ENCODE measurements at places on chromosomes 13 and 19.
A peak's percentile ranks its signal among the peaks of the same experiment; 100 is the strongest.

- DNase-seq: no peak
Observed at GRCh38 chr19:2115911-2116426, 19.3 kb downstream of the IZUMO4 start.

GRCh38 chr19:2010135-2010668 is 5.3 kb downstream of the BTBD2 start:
- DNase-seq: no peak

DNA sequence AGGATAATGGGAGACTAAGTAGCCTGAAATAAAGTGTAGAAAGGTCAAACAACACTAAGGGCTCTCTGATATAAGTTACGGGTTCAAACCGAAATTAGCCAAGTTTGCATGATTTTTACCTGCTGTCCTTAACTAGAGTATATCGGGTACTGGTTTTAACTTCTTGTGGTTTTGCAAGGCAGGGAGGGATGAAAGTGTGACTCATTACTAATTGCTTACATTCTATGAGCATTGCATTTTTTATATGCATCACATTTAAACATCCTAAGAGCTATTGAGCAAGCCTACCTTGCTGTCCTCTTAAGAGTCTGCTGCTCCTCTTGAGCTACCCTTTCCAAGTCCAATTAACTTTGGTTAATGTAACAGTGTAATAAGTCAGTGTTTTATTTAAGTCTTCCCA is 415.4 kb downstream of the SLITRK5 start:
- no peak for DNase-seq

GRCh38 chr19:31119951-31120690 is 229.1 kb downstream of the TSHZ3 start:
- no peak for DNase-seq

DNA sequence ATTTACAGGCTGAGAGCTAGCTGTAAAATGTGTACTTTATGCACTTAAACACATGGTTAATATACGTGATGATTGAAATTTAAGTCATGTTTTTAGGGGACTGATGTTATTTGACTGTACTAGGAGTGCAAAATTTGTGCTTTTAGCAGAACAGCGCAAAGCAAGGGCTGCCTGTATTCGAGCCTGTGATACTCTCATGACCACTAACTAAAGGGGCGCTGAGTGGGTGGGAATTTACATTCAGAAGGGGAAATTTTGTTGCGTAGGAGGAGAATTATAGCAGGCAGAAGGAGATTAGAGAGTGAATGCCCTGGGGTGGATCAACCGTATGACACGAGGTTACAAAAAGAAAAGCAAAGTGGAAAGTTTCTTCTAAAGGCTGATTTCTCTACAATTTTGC is 271.8 kb upstream of the HTR2A start:
- DNase-seq: no peak

GRCh38 chr19:30011051-30011578 is 69.1 kb downstream of the URI1 start:
- DNase-seq: no peak

- no peak for DNase-seq
Observed at GRCh38 chr13:106986687-106987426, 418.9 kb upstream of the ARGLU1 start.

- no peak for DNase-seq
Observed at GRCh38 chr13:111284565-111284964, 35.9 kb upstream of the TEX29 start.

DNA sequence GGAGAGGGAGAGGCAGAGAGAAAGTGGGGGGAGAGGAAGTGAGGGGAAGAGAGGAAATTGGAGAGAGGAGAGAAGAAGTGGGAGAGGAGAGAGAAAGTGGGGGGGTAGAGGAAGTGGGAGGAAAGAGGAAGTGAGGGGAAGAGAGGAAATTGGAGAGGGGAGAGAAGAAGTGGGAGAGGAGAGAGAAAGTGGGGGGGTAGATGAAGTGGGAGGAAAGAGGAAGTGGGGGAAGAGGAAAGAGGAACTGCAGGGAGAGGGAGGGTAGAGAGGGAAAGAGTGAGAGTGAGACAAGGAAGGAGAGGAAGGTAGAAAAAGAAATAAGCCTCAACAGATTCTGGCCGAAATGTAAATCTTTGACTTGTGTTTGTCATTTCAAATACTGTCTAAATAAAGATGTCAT is 146.6 kb downstream of the KLF12 start:
- DNase-seq: no peak

- DNase-seq: no peak
Observed at GRCh38 chr13:26749905-26750304, 10.7 kb downstream of the GPR12 start.

GRCh38 chr13:94696171-94696570 is 16.2 kb downstream of the SOX21 start:
- DNase-seq: no peak

- peak; percentile 69 for DNase-seq
Observed at GRCh38 chr19:19488875-19489690, 26.3 kb downstream of the TSSK6 start.

DNA sequence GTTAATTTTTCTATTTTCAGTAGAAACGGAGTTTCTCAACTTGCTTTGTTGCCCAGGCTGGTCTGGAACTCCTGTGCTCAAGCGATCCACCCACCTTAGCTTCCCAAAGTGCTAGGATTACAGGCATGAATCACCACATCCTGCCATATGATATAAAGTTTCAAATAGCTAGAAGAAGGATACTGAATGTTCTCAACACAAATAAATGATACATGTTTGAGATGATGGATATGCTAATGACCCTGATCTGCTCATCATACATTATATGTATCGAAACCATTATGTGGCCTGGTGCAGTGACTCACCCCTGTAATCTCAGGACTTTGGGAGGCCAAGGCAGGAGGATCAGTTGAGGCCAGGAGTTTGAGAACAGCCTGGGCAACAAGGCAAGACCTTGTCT is 11.5 kb downstream of the CIB3 start:
- no peak for DNase-seq

GRCh38 chr13:52010890-52011631 is at the start of gene ATP7B:
Gene ATP7B (minus strand): TSS chr13:52011450. CDS start chr13:52011337, 113 bp downstream.
- peak; percentile 1 for DNase-seq

DNA sequence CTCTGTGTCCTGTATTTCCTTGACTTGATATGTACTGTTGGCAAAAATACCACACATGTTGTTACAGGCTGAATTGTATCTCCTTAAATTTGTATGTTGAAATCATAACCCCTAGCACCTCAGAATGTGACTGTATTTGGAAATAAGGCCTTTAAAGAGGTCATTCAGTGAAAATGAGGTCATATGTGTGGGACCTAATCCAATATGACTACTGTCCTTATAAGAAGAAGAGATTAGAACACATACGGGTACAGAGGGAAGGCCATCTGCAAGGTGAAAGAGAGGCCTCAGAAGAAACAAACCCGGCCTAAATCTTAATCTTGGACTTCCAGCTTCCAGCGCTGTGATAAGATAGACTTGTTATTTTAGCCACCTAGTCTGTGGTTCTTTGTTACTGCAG is 202.5 kb downstream of the NUFIP1 start:
- DNase-seq: no peak

DNA sequence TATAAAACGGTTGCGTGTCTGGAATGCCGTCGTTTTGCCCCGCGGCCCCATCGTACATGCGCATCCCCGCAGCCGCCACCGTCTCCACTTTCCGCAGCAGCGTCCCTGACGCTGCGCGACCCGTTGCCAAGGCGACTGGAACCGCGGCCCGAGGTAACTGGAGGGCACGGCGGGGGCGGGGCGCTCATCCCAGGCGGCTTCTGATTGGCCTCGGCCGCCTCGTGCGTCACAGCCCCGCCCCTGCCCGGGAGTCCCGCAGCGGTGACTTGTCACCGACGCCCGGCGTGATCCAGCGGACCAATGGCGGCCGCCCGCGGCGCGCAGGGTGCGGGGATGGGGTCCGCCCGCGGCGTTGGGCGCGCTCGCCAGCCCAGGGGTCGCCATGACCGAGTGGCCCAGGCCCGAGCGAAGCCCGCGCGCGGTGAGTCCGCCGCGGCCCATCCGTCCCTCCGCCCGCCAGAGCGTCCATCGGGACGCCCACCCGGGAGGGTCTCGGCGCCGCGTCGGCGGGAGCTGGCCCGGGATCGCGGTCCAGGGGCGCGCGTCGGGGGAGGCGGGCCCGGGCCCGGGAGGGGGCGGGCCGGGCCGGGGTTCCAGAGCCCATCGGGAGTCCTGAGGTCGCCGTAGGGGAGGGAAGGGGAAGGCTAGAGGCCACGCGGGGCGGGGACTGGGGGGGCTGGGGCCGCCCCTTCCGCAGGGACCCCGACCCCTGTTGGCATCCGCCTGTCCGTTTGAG is at the start of gene ZSCAN1:
Gene ZSCAN1, plus strand, starts transcription at position 285 of the 736 bp plus-strand sequence. CDS start 3,812 bp downstream, outside the sequence.
- peak; percentile 1 for DNase-seq

DNA sequence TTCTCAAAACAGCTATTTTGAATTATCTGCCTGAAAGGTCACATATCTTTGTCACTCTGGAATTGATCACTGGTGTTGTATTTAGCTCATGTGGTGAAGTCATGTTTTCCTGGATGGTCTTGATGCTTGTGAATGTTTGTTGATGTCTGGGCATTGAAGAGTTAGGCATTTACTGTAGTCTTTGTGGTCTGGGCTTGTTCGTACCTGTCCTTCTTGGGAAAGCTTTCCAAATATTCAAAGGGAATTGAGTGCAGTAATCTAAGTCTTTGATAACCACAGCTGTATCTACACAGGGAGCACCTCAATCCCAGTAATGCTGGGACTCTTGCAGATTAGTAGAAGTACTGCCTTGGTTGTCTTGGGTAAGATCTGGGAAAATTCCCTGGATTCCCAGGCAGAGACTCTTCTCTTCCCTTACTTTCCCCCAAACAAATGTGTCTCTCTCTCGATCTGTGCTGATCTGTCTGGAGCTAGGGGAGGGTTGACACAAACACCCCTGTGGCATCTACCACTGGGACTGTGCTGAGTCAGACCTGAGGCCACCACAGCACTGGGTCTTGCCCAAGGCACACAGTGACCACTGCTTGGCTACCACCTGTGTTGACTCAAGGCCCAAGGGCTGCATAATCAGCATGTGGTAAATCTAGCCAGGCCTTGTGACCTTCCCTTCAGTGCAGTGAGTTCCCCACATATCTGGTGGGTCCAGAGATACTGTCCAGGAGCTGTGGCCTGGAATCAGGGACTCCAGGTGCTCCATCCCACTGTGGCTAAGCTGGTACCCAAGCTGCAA is 5.5 kb upstream of the CYP4F3 start:
- no peak for DNase-seq

DNA sequence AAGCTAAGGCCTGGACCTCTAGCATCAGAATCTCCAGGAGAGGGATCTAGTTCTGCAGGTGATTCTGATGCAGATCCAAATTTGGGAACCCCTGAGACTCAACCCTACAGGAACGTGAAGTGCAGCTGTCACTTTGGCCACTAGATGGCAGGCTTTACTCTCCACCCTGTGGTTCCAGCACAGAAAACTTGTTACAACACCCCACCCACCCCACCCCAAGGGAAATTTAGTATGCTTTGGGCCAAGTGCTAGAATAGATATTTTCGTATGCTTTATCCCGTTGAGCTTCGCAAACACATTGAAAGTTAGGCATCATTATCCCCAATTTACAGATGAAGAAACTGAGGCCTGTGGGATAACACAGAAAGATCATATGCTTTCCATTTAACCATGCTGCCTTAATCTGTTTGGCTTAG is 232.0 kb downstream of the B3GLCT start:
- DNase-seq: peak; percentile 9

DNA sequence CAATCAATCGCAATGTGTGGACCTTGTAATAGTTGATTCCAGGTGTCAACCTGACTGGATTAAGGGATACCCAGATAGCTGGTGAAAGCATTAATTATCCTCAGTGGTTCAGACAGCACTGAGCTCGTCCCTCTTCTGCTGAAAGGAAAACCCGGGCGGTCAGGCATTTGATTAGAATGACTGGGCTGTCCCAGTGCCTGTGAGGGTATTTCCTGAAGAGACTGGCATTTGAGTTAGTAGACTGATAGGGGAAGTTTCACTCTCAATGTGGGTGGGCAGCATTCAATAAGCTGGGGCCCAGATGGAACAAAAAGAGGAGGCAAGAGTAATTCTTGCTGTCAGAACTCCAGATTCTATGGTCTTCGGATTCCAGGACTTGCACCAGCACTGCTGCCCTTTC is 31.9 kb downstream of the KPNA3 start:
- no peak for DNase-seq

DNA sequence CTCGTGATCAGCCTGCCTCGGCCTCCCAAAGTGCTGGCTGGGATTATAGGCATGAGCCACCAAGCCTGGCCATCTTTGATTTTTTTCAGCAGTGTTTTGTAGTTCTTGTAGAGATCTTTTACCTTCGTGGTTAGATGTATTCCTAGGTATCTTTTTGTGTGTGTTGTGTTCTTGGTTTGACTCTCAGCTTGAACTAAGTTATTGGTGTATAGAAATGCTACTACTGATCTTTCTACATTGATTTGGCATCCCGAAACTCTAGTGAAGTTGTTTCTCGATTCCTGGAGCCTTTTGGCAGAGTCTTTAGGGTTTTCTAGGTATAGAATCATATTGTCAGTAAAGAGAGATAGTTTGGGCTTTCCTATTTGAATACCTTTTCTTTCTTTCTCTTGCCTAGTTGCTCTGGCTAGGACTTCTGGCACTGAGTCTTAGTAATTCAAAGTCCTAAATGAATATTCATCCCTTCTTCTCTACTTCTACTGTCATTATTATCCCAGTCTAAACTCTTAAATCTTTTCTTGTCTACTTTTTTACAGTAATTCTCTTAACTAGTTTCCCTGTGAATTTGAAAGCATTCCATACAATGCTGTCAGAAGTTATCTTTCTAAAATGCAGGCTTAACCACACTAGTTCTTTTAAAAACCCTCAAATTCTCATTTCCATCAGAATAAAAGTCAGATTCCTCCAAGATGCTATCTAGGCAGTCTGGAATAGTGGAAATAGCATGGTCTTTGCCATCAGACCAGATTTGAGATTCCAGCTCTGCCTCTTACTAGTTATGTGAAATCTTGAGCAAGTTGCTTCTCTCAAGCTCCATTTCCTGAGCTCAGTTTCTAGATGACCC is 7.0 kb downstream of the GPR18 start:
- DNase-seq: no peak

DNA sequence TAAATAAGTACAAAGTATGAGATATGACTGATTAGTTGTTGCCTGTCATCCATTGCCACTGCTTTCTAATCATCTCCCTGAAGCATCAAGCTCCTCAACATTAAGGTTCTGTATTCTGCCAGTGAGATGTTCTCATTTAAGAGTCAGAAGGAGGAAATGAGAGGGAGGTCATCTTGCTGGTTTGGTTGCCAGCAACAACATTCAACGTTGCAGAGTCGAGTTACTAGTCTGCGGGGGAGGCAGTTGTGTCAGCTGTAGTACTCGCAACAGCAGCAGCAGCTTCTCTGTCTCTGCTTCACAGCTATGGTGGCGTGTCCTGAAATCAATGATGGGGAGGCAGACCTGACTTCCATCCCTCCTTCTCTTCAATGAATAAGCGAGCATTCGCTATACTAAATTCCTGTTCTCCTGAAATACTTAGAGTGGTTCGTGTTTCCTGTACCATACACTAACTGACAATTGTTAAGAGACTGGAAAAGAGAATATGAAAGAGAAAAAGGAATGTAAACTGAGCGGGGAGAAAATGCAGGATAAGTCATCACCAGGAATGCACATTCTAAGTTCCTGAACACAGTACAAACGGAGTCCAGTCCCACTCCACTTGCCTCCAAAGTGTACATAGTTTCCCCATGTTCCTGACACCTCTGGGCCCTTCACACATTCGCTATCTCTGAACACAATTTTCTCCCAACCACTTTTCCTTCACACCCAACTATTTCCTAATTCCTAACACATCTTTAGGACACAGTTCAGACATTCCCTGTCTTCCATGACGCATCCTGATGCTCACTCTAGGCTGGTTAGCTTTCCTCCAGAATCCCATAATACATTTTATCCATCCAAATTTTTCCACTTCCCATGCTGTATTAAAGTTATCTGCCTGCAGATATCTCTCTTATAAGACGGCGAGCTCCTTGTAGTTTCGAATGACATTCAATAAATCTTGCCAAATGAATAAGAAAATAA is 263.0 kb downstream of the KLF12 start:
- DNase-seq: no peak

Data from stimulated activated CD4-positive, alpha-beta T cell treated with anti-CD3 and anti-CD28 coated beads, Interleukin-2, amount 100 ng/mL, for 4 hours (primary cell).